ENCODE measurements at places on chromosomes 6 and 20.

DNA sequence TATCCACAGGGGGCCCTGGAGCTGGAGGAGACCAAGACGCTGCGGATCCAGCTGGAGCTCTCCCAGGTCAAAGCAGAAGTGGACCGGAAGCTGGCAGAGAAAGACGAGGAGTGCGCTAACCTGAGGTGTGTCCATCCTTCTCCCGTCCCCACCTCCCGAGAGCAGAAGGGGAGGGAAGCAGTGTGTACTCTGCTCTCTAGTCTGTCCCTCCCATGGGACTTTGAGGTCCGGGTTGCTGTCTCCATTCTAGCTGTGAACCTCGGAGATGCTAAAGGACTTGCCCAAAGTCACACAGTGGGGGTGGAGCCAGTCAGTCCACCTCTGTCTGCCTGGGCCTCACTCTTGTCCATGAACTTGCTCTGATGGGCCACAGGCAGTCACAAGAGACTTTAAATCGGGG, 44.1 kb downstream of the MYH7B start:
- no peak for DNase-seq

DNA sequence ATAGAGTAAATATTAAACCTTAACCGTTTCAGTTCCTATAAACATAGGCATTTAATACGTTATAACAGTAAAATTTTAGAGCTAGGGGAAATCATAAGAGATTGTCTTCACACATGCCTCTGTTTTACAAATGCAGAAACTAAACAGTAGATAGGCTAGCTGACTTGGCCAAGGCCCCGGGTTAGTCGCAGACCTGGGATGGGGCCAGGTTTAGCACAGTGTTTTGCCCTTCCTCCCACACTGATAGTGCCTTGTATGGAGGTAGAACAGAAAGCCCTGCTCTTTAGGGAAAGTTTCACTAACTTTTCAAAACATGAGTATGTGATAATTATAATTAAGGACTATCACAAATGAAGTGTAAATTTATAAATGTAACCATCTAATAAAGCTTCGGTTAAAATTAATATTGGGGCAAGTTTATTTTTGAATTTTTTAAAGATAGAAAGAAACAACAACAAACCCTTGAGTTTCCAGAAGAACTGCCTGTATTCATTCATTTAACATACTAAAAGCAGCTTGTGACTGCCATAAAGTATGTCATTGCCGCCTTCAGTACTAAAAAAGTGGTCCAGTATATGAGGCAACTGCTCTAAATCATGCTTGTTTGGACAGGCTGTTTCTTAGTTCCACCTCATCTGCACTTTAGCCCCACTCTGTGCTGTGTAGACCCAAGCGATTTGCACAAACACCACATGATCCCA, 62.5 kb upstream of the LOC128125822 start:
- no peak for DNase-seq

DNA sequence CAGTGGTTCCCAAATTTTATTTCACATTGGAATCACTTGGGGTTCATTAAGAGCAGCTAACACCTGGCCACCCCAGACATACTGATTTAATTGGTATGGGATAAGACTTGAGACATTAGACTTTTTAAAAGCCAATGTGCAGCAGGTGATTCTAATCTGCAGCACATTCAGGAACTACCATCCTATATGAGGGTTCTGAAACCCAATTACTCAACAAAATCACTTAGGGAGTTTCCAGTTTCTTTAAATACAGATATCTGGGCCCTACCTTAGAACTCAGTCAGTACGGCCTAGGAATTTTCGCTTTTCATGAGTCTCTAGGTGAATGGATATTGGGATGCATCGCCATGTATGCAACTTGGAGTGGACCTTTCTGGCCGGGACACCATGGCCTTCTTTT, 24.0 kb upstream of the L3MBTL3 start:
- no peak for DNase-seq

DNA sequence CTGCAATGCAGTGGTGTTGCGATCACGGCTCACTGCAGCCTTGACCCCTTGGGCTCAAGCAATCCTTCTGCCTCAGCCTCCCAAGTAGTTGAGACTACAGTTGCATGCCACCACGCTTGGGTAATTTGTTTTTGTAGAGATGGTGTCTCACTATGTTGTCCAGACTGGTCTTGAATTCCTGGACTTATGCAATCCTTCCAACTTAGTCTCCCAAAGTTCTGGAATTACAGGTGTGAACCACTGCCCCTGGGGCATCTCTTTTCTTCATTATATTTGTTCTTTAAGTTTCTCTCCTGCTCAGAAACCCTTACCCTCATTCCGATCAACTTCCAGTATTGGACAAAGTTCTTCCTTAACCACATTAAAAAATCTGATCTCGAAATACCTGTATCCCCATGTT, 44.7 kb upstream of the DEK start:
- no peak for DNase-seq

GRCh38 chr6:148311966-148312669, 30.5 kb upstream of the SASH1 start:
- no peak for DNase-seq

GRCh38 chr20:23358923-23359593, 2.9 kb upstream of the GZF1 start:
- DNase-seq = no peak

DNA sequence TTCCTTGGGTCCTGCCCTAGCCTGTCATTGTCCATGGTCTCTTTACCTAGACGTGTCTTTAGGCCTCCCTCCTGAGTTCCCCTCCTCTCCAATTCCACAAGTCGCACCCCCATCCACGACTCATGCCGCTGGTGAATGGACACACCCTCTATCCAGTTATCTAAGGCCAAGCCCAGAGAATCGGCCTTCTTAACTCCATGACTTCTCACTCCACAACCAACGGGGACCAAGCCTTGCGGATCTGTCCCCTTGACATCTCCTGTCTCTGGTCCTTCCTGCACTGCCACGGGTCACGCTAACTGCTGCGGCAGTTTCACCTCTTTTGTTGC, 7.0 kb upstream of the RREB1 start:
- DNase-seq = no peak

DNA sequence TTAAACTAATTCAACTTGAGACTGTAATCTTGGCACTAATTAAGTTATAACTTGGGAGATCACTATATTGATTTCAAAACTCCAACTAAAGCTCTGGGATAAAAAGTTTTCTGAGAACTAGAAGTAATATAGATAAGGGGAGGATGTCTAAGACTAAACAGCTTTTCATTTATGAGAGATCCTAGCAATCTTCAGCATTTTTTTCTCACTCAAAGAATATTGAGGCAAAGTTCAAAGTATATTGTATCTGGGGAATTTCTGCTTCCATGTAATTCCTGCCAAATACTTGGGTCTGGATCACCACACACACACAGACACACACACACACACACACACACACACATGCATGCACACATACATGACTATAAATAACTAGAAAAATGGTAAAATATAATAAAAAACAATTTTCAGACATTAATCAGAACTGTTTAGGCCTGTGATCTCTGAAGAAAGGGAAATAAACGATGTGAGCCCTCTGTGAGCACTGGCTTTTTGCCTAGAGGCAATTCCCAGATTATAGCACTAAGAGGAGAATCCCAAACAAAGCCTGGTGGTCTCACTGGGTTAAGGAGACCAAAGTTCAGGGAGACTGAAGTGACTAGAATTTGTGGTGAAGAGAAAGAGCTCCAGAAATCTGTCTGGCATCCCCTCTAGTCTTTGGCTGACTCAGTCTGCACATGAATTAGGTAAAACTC, 92.8 kb downstream of the ADAT2 start:
- DNase-seq = no peak

GRCh38 chr20:58286729-58287128, 22.8 kb upstream of the RAB22A start:
- DNase-seq = no peak

- DNase-seq = no peak
Observed at GRCh38 chr20:59772931-59773913, 160.2 kb downstream of the SYCP2 start.

- no peak for DNase-seq
Observed at GRCh38 chr20:5933802-5934436, 16.4 kb downstream of the TRMT6 start.

DNA sequence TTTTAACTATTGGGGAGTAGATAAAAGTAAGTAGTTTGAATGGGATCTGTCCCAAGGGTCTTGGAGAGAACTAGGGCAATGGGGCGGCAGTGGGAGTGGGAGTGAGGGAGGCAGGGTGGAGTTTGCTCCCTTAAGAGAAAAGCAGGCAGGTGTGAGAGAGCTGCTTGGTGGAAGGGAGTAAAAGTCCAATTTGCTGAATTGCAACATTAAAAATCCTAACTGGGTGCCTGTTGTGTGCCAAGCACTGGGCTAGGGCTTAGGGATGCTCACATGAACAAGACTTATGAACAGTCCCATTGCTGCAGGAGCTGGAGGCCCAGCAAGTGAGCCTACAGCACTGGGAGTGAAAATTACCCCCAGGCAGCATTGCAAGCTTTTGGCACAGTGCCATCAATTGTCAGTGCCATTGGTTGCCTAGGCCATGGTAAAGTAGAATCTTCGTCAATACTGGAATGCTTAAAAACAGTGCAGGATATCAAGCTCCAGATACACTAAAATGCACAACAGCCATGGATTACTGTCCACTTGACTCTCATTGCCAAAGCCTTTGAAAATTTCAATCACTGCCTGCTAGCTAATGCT, 277.7 kb upstream of the JARID2 start:
- no peak for DNase-seq

GRCh38 chr20:2815242-2815900, 584 bp downstream of the C20orf141 start:
- no peak for DNase-seq

DNA sequence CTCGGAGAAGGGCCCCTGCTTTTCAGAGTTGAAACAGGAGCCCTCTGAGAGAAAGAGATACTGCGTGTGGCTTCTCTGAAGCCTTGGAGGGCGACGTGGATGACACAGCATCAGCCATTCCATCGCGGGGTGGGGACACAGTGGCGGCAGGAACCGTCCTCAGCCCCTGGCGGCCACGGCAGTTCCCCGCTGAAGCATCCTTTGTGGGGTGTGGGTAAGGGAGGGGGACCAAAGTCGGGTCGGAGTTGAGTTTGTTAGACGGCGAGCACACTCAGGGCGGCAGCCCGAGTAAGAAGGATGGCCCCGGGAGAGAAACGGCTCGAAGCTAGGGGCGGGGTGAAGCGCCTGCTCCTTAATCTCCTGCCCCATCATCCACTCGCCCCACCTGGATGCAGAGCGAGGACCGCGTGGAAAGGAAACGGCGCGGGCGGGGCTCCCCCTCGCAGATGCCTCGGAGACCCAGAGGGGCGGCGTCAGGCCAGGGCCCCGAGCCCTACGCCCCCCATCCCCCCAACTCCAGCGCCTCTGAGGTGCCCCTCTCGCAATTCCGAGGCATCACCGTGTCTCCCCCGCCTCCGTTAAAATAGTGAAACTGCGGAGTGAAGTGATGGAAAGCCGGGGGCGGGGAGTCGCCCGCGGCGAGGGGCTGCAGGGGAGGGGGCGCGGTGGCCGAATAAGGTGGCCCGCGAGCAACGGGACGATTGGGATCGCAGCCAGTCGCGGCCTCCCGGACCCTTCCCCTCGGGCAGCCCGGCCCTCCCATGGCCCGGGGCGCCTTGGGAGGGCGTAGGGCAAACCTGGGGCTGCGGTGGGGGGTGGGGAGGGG, 796 bp upstream of the RREB1 start:
- no peak for DNase-seq

- no peak for DNase-seq
Observed at GRCh38 chr6:46549155-46549554, 57.9 kb upstream of the RCAN2 start.

GRCh38 chr6:90533615-90534336, 53.1 kb downstream of the MAP3K7 start:
- no peak for DNase-seq

GRCh38 chr6:28867086-28867409, 56.7 kb downstream of the TRIM27 start:
- DNase-seq = no peak

DNA sequence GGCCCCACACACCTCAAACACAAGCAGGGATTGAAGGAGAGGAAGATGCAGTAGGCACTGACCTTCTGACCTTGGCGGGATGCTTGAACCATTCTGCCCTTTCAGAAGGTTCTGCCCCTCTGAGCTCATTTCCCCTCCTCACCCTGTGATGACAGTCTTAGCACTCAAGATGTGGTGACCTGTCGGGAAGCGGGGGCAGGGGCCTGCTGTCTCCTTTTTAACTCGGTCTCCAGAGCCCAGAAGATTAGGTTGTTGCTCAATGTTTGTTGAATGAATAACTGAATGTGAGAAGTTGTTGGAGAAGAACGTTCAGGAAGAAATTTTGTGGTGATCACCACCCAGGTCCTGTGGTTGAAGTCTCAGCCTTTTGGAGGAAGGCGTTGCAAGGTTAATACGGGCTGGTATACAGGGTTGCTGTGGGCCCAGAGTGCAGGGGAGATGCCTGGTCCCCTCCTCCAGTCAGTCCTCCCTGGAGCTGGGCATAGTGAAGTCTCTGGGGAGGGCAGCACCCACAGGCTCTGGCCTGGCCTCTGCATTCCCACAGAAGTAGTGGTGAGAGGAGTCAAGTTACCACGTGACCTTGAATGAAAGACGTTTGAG, 49.7 kb upstream of the FUCA2 start:
- no peak for DNase-seq

- DNase-seq = peak; percentile 59
Observed at GRCh38 chr20:12371990-12372389, 454.3 kb downstream of the BTBD3 start.

Measured in NCI-H187 treated with DMSO at 0.1 percent for 48 hours (cell line).